ENCODE measurements at places on chromosomes 1 and 21.

DNA sequence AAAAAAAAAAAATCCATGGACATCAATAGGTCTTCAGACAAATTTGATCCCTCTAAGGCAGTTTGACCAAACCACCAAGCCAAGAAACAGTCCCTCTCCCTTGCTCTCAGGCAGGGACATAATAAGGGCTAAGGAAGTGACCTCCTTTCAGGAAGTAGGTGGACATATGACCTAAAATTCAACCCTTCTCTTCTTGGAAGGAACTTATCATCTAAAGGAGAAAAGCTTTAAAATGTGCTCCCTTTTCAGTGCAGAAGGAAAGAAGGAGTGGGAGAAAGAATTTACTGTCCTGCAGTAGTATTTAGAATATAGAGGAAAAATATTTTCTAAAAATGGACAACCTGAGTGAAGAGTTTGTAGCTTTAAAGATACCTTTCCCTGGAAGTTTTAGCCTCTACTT, 118.1 kb downstream of the DTL start:
- DNase-seq: no peak

DNA sequence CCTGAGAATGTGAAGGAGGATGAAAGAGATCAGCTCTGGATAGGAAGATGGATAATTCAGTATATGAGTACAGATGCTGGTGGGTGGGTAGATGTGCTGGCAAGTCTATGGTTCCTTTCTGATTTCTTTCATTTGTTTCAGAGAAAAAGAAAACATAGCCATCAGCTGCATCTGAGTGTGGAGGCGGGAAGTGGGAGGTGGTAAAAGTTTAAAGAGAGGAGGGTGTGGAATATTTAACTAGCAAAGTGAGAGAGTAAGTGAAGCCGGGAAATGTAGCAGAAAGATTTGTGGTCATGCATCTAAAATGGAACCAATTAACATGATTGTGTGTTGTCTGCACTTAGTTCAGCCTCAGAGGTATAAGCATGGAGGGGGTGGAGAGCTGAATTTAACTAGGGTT, 16.4 kb downstream of the RPE65 start:
- DNase-seq: no peak

DNA sequence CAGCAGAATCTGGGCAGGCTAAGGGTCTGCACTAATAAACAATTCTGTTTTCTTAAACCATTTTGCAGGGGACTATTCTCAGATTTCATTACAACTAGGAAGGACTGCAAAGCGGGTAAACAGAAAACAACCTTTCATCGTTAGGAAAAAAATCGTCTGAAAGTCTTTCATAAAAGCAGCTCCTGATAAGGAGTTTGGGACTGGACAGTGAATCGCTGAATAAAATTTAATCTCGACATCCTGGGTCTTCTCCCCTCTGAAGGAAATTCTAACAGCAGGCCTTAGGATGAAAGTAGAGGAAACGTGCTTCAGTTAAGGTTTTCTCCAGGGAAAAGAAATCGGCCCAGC, 471 bp upstream of the MTF2 start:
- no peak for DNase-seq

- DNase-seq: no peak
Observed at GRCh38 chr1:204094856-204095634, 22.1 kb downstream of the SOX13 start.

DNA sequence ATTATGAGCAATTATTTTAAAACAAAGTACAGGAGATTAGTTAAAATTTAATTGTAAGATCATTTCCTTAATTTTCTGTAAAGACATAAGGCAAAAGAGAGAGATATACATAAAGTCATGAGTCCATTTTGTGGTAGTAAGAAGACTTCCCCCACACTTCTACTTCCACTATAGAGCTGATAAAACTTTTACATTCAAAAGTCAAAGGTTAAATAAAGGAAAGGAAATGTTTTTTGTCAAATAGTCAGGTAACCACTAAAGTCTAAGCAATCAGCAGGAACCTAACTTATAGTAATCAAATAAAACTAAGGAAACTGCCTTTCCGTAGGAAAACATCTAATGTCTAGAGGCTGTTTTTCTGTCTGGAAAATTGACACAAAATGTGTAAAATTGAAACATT, 110.9 kb downstream of the DENND1B start:
- no peak for DNase-seq

DNA sequence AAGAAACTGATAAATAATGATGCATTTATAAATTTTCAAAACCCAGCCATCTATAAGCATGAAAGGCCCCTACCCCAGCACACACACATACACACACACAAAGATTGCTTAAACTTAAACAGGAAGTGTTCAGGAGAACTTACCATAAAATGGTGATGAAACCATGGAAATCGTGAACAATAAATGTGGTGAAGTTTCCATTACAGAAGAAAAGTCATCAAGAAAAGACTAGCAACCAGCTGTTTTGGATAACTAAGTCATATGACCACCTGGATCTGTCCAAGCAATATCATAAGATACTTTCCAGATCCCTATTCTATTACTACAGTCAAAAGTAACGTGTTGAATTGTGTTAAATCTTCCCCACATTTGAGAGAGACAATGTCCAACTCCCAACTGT, 24.1 kb downstream of the RGS5 start:
- no peak for DNase-seq

DNA sequence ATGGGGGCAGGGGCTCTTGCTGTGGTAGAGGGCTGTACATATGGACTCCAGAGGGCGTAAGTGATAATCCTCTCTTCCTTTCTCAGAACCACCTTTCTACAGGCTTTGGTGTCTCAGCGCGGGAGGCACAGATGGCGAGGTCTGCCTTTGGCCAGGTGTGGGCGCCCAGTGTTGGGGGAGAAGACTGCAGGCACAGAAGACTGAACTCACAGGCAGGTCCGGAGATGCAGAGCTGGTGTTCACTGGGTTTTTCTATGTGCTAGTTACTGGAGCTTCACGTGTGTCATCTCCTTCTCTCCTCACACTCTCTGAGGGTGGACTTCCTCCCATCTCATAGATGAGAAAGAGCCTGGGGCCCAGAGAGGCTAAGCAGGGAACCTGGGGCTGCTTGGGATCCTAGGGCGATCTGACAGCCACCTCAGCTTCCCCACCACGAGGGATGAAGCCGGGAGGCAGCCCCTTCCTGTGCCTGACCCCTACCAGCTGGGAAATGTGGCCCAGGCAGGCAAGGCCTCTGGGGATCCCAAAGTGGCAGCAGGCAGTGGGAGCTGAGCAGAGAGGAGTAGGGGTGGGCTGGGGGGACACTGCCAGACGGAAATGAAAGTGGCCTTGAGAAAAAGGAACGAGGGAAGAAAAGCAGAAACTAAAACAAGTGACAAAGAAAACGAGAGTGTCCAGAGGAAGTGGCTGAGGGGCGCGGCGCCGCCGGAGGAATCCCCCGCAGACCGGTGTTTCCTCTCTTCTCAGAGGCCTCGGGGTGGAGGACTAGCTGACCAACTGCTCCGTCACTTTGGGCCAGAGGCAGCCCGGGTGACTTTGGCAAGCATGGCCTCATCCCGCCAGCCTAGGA, 191.6 kb downstream of the HIVEP3 start:
- DNase-seq: no peak

DNA sequence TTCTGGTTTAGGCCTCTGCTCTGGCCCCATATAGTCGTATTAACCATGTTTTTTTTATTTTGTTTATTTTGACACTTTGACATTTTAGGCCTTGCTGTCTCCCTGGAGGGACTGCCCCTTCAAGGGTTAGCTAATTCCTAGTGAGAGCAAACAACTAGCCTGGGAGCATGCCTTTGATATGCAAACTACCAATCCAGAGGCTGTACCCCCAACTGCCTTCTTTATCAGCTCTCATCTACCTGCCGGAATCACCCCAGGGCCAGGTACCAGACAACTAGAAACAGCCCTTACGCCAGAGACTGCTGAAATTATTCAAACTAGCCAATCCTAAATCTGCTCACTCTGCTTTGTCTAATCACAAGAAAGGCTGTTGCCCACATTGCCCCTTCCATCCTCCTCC, 13.0 kb upstream of the ST6GALNAC5 start:
- DNase-seq: no peak

GRCh38 chr1:56574794-56575193, 4.6 kb downstream of the PLPP3 start:
- DNase-seq: no peak

DNA sequence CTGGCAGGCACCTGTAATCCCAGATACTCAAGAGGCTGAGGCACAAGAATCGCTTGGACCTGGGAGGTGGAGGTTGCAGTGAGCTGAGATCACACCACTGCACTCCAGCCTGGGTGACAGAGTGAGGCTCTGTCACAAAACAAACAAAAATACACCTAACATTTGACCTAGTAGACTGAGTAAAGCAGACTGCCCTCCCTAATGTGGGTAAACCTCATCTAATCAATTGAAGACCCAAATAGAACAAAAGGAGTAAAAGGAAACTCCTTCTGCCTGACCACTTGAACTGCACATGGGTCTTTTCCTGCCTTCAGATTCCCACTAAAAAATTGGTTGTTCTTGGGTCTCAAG, 19.0 kb upstream of the RBM15 start:
- no peak for DNase-seq

GRCh38 chr1:170545476-170545875, 13.5 kb downstream of the GORAB start:
- DNase-seq: peak; percentile 87

DNA sequence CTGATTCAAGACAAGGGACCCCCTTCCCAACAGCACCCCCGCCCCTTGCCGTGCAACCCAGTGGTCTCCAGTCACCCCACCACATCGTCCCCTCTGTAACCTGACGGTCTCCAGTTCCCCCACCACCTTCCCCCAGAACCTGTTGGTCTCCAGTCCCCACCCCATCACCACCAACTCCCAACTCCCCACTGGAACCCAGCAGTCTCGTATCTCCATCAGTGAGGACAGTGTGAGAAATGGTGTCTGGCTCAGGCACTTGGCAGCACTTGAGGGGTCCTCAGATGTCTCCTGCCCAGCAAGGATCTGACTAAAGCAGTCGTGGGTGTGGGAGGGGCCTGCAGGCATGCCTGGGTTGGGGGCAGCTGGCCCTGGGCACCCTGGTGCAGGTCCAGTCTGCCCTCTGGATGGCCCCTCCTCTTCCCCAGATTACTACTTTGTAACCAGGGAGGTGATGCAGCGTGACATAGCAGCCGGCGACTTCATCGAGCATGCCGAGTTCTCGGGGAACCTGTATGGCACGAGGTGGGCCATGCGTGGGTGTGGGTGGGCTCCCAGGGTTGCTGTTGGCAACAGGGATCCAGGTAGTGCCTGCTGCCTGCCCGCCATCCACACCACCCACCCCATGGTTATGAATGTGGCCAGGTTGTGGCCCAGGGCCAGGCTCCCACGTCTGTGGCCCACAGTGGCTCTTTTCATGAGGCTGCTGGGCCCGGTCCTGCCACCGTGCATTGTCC, 3.1 kb upstream of the GJC2 start:
- DNase-seq: no peak

GRCh38 chr1:223153177-223154119, 10.4 kb upstream of the TLR5 start:
- DNase-seq: peak; percentile 34

DNA sequence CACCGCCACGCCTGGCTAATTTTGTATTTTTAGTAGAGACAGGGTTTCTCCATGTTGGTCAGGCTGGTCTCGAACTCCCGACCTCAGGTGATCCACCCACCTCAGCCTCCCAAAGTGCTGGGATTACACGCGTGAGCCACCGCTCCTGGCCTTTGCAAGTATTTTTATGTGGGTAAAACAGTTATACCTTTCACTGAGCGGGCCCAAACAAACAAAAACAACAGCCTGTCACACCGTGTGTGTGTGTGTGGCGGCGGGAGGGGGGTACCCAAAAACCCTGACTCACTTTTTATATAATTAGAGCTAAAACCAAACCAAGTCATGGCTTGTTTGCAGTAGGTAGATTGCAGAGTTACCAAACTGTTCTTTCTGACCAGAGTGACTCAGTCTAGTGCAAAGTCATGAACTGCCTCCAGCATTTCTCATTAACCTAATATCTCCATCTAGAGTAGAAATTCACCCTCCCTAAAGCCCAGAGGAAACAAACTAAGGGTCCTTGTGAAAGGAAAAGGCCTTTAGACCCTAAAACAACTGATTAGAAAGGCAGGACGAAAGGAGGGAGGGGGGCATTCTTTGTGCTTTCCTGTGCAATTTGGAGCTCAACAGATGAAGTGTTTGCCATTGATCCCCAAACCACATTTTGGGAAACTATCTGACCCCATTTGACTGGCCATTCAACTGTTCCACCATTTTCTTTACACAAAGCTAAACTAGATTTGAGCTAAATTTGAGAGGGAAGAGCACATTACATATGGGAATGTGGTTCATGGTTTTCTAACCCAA, 181.0 kb downstream of the DHRS3 start:
- DNase-seq: peak; percentile 91

- DNase-seq: no peak
Observed at GRCh38 chr1:178374016-178374415, 122.7 kb downstream of the CLEC20A start.

DNA sequence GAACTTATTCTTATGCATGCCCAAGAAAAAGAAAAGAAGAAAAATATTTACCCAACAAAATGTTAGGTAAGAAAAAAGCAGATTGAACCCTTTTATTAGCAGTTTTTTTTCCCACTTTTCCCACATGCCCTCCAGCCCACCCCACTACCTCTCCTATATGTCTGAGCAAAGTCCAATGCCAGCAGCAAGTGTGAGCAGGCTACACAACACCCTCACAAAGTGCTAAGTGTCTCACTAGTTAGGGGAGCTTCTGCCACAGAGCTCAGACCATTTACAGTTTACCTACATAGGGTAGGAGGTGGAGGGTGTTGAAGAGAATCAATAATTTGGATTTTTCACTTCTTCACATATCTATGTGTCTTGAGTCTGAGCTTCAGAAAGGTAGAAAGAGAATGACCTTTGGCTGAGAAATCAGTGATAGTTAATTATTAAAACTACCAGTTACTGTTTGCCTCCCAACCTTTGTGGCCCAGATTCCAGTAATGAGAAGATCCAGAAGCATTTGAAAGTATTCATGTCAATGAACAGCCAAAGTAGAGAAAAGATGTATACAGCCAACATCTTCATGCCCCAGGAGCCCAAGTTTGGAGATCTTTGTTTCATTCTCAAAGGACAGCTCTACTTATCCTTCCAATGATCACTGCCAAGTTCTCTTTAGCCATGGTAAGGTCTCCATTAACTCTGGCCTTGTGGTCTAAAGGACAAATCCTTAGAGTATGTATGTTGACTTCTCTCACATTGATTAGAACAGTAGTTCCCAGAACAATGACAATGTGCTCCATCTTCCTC, 26.2 kb downstream of the OR10J5 start:
- no peak for DNase-seq

Measured in iris pigment epithelial cell (primary cell).